ENCODE measurements at places on chromosomes 3 and 15.

DNA sequence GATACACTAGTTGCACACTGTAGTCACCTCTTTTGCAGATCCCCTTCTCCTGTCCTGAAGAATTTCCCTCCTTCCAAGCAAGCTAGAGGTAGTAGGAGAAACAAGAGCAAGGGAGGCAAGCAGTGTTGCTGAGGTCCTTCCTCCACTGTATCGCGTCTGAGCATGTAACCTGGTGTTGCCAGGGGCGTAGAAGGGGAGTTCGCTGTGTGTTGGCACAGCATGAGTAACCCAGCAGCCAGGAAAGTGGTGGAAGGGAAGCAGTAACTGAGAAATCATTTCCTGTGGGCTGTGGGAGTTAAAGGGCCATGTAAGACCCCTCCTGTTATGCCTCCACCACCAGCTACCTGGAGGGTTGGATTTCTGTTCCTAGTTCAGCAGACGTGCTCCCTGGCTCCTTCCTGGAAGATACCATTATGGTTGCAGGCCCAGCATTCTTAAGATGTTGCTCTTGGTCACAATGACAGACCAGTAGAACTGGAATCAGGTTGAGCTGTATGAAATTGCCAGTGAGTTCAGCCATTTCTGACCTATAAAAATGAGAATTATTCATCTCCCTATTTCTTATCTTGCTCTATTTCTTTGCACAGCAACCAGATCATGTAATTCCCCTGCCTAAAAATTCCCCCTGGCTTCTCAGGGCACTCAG is 215.3 kb upstream of the TOPAZ1 start:
- H3K27me3 ChIP-seq, result peaks cover 5% of the 10 kb centered on the region
- H3K4me1 ChIP-seq, result peaks cover 7% of the 10 kb centered on the region
- H3K36me3 ChIP-seq, result no peaks in the 10 kb centered on the region
- DNase-seq, result no peak

- DNase-seq, result no peak
- no peak overlapping the region for H3K27ac ChIP-seq
- no peaks in the 10 kb centered on the region for H3K27me3 ChIP-seq
- no peaks in the 10 kb centered on the region for H3K4me1 ChIP-seq
- no peak overlapping the region for H3K4me3 ChIP-seq
- H3K36me3 ChIP-seq, result no peaks in the 10 kb centered on the region
These were observed 136.9 kb upstream of the TOPAZ1 start for GRCh38 chr3:44104668-44105321.

DNA sequence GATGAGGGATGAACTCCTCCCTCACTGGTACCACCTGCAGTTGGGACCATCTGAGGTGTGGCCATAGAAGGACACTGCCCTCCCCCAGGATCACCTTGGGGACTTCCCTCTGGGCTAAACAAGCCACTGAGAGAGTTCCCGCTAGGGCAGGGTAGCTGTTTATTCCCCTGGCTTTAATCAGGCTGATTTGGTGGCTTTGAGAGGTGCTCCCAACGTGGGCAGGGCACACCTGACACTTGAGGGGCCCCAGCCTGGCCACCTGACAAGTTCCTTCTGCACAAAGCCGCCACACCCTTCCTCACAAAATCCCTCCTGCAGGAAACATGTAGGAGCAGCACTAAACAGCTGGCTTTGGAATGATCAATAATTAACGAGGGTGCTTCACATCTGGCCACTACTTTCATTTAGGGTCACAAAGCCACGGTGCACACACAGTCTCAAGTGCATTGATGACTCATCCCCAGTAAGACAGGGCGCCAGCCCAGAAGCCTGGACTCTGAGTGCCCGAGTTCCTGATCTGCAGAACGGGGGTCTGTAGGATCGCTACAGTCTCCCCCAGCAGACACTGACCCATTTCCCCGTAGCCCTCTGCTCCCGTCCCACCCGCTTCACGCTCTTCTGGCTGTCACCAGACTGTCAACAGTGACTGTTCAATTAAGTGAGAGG is 75.1 kb downstream of the ATP10A start:
- no peaks in the 10 kb centered on the region for H3K36me3 ChIP-seq
- no peaks in the 10 kb centered on the region for H3K27me3 ChIP-seq
- DNase-seq, result no peak
- no peak overlapping the region for H3K4me3 ChIP-seq
- no peak overlapping the region for H3K27ac ChIP-seq

DNA sequence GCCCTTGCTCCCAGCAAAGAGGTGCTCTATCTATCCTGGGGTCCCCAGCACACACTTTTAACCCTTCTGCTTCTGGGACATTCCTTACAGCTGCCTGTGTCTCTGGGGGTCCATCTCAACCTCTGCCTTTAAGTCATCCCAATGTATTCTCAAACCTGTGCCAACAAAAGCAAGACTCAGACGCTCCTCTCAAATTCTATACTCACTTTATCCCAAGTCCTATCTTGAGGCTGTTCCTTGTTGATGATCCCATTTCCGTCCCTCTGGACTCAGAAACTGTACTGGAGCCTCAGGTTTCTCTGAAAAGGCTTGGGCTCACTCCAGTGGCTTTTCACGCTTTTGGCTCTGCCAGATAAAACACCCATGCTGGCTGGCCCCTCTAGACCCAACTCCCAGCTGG is 69.7 kb downstream of the XXYLT1 start:
- DNase-seq, result no peak
- H3K4me3 ChIP-seq, result no peak overlapping the region
- no peak overlapping the region for H3K27ac ChIP-seq
- H3K36me3 ChIP-seq, result no peaks in the 10 kb centered on the region
- H3K4me1 ChIP-seq, result peaks cover 6% of the 10 kb centered on the region
- no peaks in the 10 kb centered on the region for H3K27me3 ChIP-seq

- H3K27me3 ChIP-seq, result no peaks in the 10 kb centered on the region
- peak overlapping the region; percentile 6 for H3K27ac ChIP-seq
- no peaks in the 10 kb centered on the region for H3K36me3 ChIP-seq
These were observed 42.2 kb upstream of the PLCL2 start for GRCh38 chr3:16842272-16843270.

DNA sequence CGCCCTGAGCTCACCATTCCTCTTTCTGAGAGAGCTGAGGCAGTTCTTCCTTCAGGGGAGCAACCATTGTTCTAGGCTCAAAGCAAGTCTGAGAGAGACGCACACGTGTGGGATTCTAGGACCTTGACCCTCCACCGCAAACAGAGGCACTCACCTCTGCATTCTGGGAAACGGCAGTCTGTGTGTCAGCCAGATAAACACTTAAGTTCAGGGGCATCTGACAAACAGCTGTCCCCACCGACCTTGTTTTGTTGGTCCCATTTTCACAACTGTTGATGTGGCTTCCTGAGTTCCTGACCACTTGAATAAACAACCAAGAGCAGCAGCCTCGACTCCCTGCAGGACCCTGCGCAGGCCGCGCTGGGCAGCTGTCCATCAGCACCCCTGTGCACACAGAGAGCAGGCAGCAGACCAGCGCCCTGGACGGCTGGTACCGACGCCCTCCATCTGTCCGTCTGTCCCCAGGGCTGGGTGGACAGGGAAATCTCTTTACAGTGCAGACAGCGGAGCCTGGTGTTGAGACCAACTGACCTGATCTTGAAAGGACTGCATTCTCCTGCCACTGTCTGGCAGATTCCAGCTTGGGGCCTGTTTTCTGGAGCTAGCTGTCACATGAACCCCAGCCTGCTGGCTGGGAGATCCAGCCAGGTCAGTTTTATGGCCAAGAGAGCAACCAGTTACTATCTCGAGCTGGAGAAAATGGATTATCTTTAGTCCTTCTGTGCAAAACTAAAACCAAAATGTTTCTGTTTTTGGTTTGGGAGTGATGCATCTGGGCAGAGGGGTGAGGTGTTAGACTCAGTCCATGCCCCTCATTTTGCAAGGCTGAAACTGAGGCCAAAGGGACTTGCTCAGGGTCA is 64.2 kb downstream of the FAM43A start:
- no peaks in the 10 kb centered on the region for H3K36me3 ChIP-seq
- H3K27me3 ChIP-seq, result no peaks in the 10 kb centered on the region
- H3K27ac ChIP-seq, result no peak overlapping the region
- H3K4me3 ChIP-seq, result no peak overlapping the region

DNA sequence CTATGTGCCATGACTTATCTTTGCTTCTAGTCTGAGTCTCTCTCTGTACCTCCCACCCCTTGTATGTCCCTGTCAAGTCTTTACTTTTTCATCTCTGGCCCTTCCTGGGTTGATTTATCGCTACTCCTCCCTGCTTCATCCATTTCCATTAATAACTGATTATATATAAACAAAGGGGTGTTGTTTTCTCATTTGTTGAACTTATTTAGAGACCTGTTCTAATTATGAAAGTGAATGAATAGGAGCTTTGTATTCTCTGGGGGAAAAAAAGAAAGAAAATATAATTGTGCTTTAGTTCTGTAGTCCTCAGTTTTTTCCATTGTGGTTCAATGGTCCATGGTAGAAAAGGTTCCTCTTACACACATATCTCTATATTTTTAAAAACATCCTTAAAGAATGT is 328.9 kb upstream of the PPP2R3A start:
- no peaks in the 10 kb centered on the region for H3K27me3 ChIP-seq
- H3K4me1 ChIP-seq, result no peaks in the 10 kb centered on the region
- no peak overlapping the region for H3K4me3 ChIP-seq
- H3K36me3 ChIP-seq, result no peaks in the 10 kb centered on the region

- H3K36me3 ChIP-seq, result no peaks in the 10 kb centered on the region
- H3K4me3 ChIP-seq, result no peak overlapping the region
- no peak for DNase-seq
- no peaks in the 10 kb centered on the region for H3K27me3 ChIP-seq
These were observed 226.0 kb upstream of the TPM1 start for GRCh38 chr15:62816342-62817069.

- H3K4me1 ChIP-seq, result no peaks in the 10 kb centered on the region
- peak overlapping the region; percentile 15 for H3K27ac ChIP-seq
- H3K36me3 ChIP-seq, result no peaks in the 10 kb centered on the region
- no peak for DNase-seq
These were observed 527 bp downstream of the CSNK1G1 start for GRCh38 chr15:64355348-64355943.

DNA sequence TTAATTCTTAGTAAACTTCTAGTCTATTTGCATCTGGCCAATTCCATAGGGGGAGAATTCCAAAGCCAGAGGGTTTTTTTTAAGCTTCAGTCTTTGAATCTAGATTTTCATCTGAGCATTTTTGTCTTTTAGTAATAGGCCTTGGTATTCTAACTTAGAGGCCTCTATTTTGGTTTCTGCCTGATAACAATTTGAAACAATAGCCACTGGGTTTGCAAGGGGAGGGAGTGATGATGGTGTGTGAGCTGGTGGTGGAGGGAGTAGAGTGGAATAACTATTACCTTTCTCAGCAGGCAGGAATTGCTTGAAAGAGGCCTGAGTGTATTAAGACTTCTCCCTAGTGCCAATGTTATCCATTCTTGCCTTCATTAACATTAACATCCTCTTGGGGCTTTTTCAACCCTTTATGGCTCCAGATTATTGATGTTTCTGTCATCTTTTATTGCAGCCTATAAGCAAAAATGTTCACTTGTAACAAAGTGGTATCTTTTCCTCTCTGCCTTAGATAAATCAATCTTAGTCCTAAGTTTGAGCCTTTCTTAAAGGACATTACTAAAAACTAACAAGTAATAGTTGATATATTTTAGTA is 26.5 kb upstream of the TCF12 start:
- H3K4me1 ChIP-seq, result no peaks in the 10 kb centered on the region
- H3K27me3 ChIP-seq, result no peaks in the 10 kb centered on the region
- no peaks in the 10 kb centered on the region for H3K36me3 ChIP-seq
- DNase-seq, result no peak

GRCh38 chr15:78061963-78062427 is 15.5 kb downstream of the TBC1D2B start:
- H3K4me1 ChIP-seq, result peaks cover 37% of the 10 kb centered on the region
- H3K4me3 ChIP-seq, result no peak overlapping the region
- peak overlapping the region; percentile 13 for H3K27ac ChIP-seq
- H3K36me3 ChIP-seq, result no peaks in the 10 kb centered on the region
- H3K27me3 ChIP-seq, result no peaks in the 10 kb centered on the region

All from pancreas (tissue), 10 donors.